ENCODE measurements at places on chromosomes 7 and 10. TPM values are rescaled to one million over a fixed set of nuclear protein-coding genes. Genes with fewer than 3 reads are reported as not detected.

DNA sequence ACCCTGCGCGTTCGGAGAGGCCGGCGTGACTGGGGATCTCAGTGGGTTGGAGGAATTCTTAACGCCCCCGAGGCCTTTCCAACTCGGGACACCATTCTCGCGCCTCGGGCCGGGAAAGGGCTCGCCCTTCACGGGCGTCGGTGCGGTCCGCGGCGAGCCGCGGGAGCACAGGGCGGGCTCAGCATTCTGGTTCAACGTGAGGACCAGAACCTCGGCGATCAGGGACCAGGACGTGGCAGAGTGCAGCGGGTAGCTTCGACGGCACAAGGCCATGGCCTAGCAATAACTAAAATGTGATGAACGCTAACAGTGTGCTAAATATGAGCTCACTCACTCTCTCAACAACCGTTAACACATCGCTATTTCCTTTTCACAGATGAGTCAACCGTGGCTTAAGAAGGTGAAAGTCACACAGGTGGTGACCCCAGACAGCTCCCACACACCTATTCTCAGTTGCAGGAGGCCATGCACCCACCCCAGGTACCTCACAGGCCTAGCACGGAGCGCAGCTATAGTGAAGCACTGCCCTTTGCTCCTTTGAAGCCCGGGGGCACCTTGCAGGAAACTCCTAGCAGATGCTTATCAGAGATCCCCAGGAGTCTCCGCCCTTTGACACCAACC lies 4.5 kb upstream of the EMX2 start:
- no peaks in the 10 kb centered on the region for H3K36me3 ChIP-seq
- no peak overlapping the region for H3K27ac ChIP-seq
- H3K4me1 ChIP-seq, result peaks cover 54% of the 10 kb centered on the region
- H3K4me3 ChIP-seq, result no peak overlapping the region

- no peaks in the 10 kb centered on the region for H3K27me3 ChIP-seq
- no peak overlapping the region for H3K4me3 ChIP-seq
- peak; percentile 46 for DNase-seq
- H3K4me1 ChIP-seq, result peaks cover 14% of the 10 kb centered on the region
- H3K27ac ChIP-seq, result no peak overlapping the region
These were observed 215.8 kb downstream of the MAD1L1 start for GRCh38 chr7:2016761-2017480.

GRCh38 chr7:133871757-133872156 lies 255.4 kb upstream of the LRGUK start:
- no peak overlapping the region for H3K27ac ChIP-seq
- H3K4me1 ChIP-seq, result no peaks in the 10 kb centered on the region
- no peaks in the 10 kb centered on the region for H3K36me3 ChIP-seq

DNA sequence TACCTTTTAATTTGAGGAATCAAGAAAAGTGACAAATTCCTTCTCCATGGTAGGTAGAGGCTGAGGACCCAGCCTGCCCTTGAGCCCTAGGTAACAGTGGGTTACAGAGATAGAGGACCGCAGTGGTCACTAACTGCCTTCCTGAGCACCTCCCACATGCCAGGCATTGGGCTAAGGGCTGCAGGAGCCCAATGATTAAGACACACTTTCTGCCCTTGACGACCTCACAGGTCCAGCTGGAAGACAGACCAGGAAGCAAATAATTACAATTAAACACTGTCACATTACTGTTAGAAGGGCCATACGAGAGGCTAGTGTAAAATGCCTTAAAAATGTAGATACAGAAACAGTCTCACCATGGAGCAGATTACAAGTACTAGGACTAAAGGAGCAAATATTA lies 156.8 kb upstream of the NFE2L3 start:
- no peaks in the 10 kb centered on the region for H3K27me3 ChIP-seq
- no peaks in the 10 kb centered on the region for H3K4me1 ChIP-seq
- H3K4me3 ChIP-seq, result no peak overlapping the region
- DNase-seq, result no peak
- H3K36me3 ChIP-seq, result no peaks in the 10 kb centered on the region

DNA sequence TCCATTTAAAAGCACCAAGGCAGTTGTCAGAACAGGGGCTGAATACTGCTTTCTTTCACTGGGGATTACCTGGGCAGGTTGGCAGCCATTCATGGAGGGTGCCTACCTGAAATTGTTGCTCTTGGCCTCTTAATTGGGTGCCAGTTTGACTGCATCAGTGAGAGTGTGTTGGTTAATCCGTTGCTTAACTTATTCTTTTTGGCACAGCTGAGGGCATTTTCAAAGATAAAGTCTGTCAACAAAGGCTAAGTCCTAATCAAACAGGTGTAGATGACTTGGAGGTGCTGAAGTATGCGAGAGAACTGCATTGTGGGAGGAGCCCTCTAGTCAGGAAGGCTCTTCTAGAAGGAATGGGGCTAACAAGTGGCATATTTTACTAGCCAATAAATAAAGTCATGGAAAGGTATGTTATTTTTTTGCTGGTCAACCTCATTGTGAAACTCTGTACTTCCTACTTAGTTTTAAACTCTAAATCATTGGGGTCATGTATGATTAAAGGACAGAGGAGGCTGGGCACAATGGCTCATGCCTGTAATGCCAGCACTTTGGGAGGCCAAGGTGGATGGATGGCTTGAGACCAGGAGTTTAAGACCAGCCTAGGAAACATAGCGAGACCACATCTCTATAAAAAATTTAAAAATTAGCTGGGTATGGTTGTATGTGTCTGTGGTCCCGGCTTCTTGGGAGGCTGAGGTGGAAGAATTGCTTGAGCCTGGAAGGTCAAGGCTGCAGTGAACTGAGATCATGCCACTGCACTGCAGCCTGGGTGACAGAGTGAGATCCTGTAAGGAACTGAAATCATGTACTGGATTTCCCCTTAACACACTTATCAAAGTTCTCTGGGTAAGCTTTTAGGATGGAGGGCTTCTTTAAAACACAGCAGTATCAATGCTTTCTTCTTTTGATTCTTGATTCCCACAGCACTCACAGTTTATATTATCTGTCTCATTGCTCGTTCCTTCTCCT lies 134.1 kb downstream of the LRMDA start:
- peaks cover 16% of the 10 kb centered on the region for H3K4me1 ChIP-seq
- H3K36me3 ChIP-seq, result no peaks in the 10 kb centered on the region
- no peaks in the 10 kb centered on the region for H3K27me3 ChIP-seq
- no peak for DNase-seq
- no peak overlapping the region for H3K4me3 ChIP-seq
- H3K27ac ChIP-seq, result no peak overlapping the region

DNA sequence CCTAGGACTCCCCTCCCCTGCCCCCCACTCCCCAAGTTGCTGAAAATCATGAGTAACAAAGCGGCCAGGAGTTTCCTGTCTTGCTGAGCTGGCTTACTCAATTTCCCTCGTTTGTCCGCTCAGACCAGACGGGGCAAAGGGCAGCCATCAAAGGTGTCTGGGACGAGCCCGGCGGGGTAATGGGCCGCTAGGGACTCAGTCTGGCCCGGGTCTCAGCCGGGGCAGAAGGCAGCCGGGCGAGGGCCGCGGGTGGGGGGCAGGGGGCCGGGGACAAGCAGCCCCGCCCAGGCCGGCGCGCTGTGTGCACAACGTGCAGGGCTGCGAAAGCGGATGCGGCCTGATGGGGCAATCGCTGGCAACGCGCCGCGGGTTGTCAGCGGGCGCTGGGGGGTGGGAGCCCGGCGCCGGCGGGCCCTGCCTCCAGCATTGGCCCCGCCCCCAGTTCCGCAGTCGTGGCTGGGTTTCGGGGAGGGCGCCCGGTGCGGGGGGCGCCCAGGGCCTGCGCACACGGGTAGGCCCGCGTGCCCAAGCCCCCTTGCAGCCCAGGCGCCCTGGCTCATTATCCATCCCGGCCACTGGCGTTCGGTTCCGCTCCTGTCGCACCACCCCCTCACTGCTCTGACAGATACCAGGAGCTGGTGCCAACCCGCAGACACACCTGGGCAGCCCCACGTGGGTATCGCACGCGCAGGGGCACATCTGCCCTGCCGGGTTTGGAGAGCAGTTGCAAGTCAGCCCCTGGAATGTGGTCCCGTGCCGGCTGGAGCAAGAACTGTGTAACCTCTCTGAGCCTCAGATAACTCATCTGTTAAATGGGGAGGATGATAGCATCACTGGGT lies 35.1 kb downstream of the DNAJB12 start:
- peak overlapping the region; percentile 37 for H3K4me3 ChIP-seq
- peak; percentile 97 for DNase-seq
- peak overlapping the region; percentile 93 for H3K27ac ChIP-seq
- H3K36me3 ChIP-seq, result no peaks in the 10 kb centered on the region
- H3K4me1 ChIP-seq, result no peaks in the 10 kb centered on the region

GRCh38 chr7:29734246-29734731 lies 72.0 kb upstream of the WIPF3 start:
- DNase-seq, result no peak
- no peak overlapping the region for H3K27ac ChIP-seq
- H3K36me3 ChIP-seq, result no peaks in the 10 kb centered on the region
- H3K4me3 ChIP-seq, result no peak overlapping the region

GRCh38 chr7:28088032-28088431 lies 92.6 kb downstream of the JAZF1 start:
- no peak overlapping the region for H3K4me3 ChIP-seq
- no peaks in the 10 kb centered on the region for H3K27me3 ChIP-seq
- DNase-seq, result no peak
- H3K36me3 ChIP-seq, result no peaks in the 10 kb centered on the region

- peak overlapping the region; percentile 76 for H3K27ac ChIP-seq
- peaks cover 69% of the 10 kb centered on the region for H3K4me1 ChIP-seq
- H3K27me3 ChIP-seq, result no peaks in the 10 kb centered on the region
- DNase-seq, result no peak
- H3K4me3 ChIP-seq, result no peak overlapping the region
These were observed 35.9 kb downstream of the FAM53B start for GRCh38 chr10:124708246-124708779.

GRCh38 chr7:129091484-129092002 lies 36.6 kb upstream of the TNPO3 start:
- no peak overlapping the region for H3K27ac ChIP-seq
- no peaks in the 10 kb centered on the region for H3K36me3 ChIP-seq
- H3K4me3 ChIP-seq, result no peak overlapping the region
- no peaks in the 10 kb centered on the region for H3K4me1 ChIP-seq
- H3K27me3 ChIP-seq, result no peaks in the 10 kb centered on the region

- H3K27ac ChIP-seq, result no peak overlapping the region
- no peaks in the 10 kb centered on the region for H3K27me3 ChIP-seq
- H3K4me3 ChIP-seq, result no peak overlapping the region
- no peak for DNase-seq
- H3K36me3 ChIP-seq, result no peaks in the 10 kb centered on the region
These were observed 387.6 kb upstream of the NRP1 start for GRCh38 chr10:33722067-33722466.

- no peak overlapping the region for H3K4me3 ChIP-seq
- H3K27ac ChIP-seq, result no peak overlapping the region
- no peaks in the 10 kb centered on the region for H3K36me3 ChIP-seq
- DNase-seq, result no peak
- no peaks in the 10 kb centered on the region for H3K27me3 ChIP-seq
These were observed 34.7 kb upstream of the XPNPEP1 start for GRCh38 chr10:109958059-109958458.

GRCh38 chr7:139422126-139422525 lies 61.3 kb downstream of the KLRG2 start:
- peak overlapping the region; percentile 36 for H3K27ac ChIP-seq
- peak; percentile 74 for DNase-seq
- H3K4me3 ChIP-seq, result no peak overlapping the region
- H3K27me3 ChIP-seq, result no peaks in the 10 kb centered on the region

GRCh38 chr7:121376979-121377378 lies 19.1 kb downstream of the FAM3C start:
- peaks cover 31% of the 10 kb centered on the region for H3K36me3 ChIP-seq
- H3K27ac ChIP-seq, result no peak overlapping the region
- H3K4me1 ChIP-seq, result peaks cover 12% of the 10 kb centered on the region
- H3K4me3 ChIP-seq, result no peak overlapping the region

GRCh38 chr10:119245272-119245671 lies 37.9 kb downstream of the GRK5 start:
- H3K27me3 ChIP-seq, result no peaks in the 10 kb centered on the region
- H3K27ac ChIP-seq, result no peak overlapping the region
- no peak for DNase-seq
- H3K4me1 ChIP-seq, result no peaks in the 10 kb centered on the region
- no peak overlapping the region for H3K4me3 ChIP-seq

DNA sequence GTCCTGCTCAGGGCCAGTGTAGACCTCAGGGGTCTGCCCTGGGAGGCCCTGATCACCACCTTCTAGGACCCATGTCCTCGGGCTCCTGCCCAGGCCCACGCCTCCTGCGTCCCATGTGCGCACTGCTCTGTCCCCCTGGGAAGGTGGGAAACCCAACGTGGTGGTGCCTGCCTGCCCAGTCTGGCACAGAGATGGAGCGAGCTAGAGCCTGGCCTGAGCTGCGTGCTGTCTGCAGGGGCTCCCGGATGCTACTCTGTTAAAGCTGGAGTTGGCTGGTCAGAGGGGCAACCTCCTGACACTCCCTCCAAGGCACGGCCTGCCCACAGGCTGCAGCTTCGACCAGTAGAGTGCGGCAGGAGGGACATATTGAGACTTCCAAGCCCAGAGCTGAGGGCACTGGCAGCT lies 171.7 kb downstream of the DNAJB6 start:
- H3K27ac ChIP-seq, result no peak overlapping the region
- no peaks in the 10 kb centered on the region for H3K4me1 ChIP-seq
- no peak for DNase-seq
- no peaks in the 10 kb centered on the region for H3K27me3 ChIP-seq
- H3K36me3 ChIP-seq, result no peaks in the 10 kb centered on the region

DNA sequence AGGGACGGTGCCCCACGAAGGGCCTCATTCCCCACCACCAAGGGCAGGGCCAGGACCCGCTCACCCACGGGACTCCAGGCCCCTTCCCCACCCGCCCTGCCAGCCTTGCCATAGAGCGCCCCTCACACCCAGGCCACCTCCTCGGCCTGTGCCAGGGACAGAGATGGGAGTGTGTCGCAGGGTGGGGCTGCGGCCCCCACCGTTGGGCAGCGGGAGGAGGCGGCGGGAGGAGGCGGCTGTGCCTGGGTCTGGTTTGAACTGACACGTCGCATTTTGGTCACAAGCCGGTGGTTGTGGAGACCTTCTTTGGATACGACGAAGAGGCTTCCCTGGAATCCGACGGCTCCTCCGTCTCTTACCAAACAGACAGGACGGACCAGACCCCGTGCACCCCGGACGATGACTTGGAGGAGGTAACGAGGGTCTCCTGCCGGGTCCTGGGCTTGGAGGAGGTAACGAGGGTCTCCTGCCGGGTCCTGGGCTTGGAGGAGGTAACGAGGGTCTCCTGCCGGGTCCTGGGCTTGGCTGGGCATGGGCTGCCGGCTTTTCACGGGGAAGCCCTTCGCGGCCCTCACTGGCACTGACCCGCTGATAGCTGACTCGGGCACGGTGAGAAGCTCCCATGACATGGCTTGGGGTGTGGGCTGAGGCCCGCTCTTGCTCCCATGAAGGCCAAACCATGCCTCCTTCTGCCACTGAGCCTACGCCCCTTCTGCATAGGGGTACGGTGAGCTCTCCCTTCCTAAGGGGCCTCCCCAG lies 46.4 kb upstream of the DPYSL4 start:
- H3K4me1 ChIP-seq, result no peaks in the 10 kb centered on the region
- no peak overlapping the region for H3K27ac ChIP-seq
- H3K36me3 ChIP-seq, result no peaks in the 10 kb centered on the region
- no peak overlapping the region for H3K4me3 ChIP-seq

- no peaks in the 10 kb centered on the region for H3K36me3 ChIP-seq
- peak overlapping the region; percentile 99 for H3K27ac ChIP-seq
- H3K4me1 ChIP-seq, result peaks cover 97% of the 10 kb centered on the region
- H3K4me3 ChIP-seq, result peak overlapping the region; percentile 41
These were observed 85.6 kb downstream of the RNF216 start for GRCh38 chr7:5695727-5696345.

TMEM229A gene
- total RNA-seq, result not detected

MYOZ1 gene
- total RNA-seq, result not detected

H2BK1 gene
- not detected for total RNA-seq

ELMO1 gene
- total RNA-seq, result 42.9 TPM

CPED1 gene
- total RNA-seq, result 82.4 TPM

SPDYE11 gene
- total RNA-seq, result not detected

ALOX5 gene
- total RNA-seq, result 25.3 TPM

UNC5B gene
- total RNA-seq, result 1.5 TPM

WNT2 gene
- not detected for total RNA-seq

CFAP70 gene
- total RNA-seq, result 1.4 TPM

FAM25G gene
- not detected for total RNA-seq

UPK3BL1 gene
- 21.7 TPM for total RNA-seq

SEC61A2 gene
- total RNA-seq, result 9.1 TPM
